ELR (cell line): ENCODE measurements at places on chromosomes 6 and 20.

DNA sequence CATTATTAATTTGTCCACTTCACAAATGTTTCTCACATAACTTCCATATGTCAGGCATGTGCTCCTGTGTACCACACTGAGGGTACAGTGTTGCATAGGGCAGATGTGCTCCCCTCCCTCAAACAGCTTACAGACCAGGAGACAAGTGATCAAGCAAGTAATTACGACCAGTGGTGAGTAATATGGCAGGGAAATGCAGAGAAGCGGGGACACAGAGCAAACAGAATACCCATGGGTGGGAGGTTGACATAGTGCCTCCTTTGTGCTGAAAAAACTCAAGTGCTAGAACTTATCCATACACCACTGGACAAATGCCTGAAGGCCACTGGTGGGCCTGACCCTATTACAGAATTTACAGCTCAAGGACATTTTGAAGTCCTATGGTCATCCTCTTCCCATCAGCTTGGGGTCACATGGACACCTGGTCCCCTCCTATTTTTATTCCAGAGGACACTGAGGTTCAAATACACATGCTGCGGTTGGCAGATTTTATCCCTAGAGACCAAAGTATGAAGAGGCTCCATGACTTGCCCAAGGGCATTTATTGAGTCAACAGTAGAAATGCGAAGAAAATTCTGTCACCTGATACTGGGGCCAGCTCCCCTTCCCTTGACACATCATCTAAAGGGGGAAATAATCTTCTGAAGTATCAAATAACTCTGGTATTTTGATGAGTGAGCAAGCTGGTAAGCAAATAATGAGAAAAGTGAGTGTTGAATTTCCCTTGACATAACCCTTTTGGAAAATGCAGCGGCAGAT, 116.6 kb downstream of the QRSL1 start:
- peak; percentile 90 for DNase-seq

- DNase-seq, result peak; percentile 27
Observed at GRCh38 chr20:47125758-47126591, 230.5 kb downstream of the ZMYND8 start.

GRCh38 chr6:34917626-34918285, 28.7 kb downstream of the ANKS1A start:
- no peak for DNase-seq

GRCh38 chr20:43408848-43409576, 48.7 kb upstream of the SRSF6 start:
- peak; percentile 67 for DNase-seq

DNA sequence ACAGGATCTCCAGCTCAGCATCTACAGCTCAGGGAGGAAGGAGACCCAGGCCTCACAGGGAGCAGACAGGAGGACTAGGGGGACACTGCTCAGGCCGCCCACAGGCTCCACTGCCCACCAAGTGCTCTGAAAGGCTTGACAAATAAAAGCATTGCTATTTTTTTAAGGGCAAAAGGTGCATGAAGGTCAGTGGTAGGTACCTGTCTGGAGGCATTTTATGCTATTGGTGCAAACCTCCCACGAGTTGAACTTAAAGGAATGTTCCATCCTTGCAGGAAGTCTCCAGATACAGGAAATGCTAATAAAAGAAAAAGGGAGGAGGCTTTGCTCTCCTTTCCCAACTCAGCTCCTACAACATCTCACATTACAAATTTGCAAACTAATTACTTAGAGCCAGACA, 228.1 kb downstream of the FOXC1 start:
- no peak for DNase-seq

DNA sequence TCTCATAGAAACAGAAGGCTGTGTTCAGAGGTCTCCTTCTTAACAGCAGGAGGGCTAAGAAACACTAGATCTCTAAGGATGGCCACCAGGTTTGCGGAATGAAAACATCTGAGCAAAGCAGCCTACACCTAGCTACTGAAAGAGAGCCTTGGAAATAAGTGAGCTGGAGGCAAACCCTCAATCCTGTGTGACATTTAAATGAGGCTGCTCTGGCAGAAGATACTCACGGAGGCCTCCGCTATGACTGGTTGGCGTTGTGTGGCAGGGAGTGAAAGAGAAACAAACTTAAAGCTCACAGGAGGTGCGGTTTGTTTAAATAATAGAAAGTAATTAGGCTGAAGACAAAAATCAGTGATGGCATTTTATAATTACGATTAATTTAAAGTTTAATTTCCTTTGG, 162.0 kb upstream of the RNF217 start:
- no peak for DNase-seq

DNA sequence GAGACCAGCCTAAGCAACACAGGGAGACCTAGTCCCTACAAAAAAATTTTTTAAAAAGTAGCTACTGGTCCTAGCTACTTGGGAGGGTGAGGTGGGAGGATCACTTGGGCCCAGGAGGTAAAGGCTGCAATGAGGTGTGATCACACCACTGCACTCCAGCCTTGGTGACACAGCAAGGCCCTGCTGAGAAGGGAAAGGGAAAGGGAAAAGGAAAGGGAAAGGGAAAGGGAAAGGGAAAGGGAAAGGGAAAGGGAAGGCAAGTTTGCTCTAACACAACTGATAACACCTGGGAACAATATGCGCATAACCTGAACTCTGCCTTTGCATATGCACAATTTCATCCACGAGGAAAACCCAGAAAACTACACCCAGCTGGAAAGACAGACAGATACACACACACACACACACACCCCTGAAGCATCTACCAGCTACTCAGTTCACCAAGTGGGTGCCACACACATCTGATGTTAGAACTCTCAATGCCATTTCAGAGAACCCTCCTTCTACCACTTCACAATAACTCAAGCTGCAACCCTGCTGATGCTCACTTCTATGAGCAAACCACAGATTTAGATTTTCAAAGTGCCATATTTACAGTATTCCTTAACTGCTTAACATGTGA, 19.1 kb downstream of the B4GALT5 start:
- peak; percentile 65 for DNase-seq

- DNase-seq, result no peak
Observed at GRCh38 chr20:51281521-51281920, 258.6 kb upstream of the KCNG1 start.

- DNase-seq, result no peak
Observed at GRCh38 chr20:37681384-37682112, 12.3 kb upstream of the CTNNBL1 start.

- DNase-seq, result peak; percentile 42
Observed at GRCh38 chr6:163414946-163415619, 565 bp downstream of the QKI start.

DNA sequence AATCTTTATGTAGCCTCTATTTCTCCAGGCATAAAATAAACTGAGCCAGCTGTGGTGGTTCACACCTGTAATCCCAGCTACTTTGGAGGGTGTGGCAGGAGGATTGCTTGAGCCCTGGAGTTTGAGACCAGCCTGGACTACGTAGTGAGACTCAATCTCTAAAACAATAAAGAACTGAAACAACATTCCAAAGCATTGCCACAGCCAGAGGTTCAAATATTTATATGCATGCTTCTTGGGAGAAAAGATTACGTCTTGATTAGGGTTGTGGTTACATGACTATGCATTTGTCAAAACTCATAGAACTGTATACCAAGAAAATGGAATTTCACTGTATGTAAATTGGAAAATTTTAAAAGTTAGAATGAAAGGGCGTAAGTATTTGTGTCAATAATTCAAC, 27.7 kb upstream of the PAX1 start:
- no peak for DNase-seq

GRCh38 chr6:157432231-157432891, 51.4 kb downstream of the ZDHHC14 start:
- DNase-seq, result no peak

GRCh38 chr6:148704400-148705246, 42.2 kb upstream of the UST start:
- no peak for DNase-seq

DNA sequence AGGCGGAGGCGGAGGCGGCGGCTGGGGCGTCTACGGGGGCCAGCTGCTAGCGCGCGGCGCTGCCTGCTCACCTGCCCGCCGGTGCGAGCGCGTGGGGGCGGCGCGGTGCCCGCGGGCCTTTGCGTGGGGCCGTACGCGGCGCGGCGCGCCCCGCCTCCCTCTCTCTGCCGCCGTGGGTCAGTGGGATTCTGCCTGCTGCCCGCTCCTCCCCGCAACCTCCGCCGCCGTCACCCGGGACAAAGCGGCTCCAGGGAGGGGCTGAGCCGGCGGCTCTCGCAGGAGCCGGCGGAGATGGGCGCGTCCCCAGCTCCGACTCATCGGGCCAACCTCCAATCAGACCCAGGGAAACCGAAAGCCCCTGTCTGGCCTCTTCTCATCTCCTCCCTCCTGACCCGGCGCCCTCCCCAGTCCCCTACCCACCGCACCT, at the start of gene RCAN2:
RCAN2 (minus strand) TSS at position 249 of the 427 bp plus-strand sequence.
- DNase-seq, result peak; percentile 48

DNA sequence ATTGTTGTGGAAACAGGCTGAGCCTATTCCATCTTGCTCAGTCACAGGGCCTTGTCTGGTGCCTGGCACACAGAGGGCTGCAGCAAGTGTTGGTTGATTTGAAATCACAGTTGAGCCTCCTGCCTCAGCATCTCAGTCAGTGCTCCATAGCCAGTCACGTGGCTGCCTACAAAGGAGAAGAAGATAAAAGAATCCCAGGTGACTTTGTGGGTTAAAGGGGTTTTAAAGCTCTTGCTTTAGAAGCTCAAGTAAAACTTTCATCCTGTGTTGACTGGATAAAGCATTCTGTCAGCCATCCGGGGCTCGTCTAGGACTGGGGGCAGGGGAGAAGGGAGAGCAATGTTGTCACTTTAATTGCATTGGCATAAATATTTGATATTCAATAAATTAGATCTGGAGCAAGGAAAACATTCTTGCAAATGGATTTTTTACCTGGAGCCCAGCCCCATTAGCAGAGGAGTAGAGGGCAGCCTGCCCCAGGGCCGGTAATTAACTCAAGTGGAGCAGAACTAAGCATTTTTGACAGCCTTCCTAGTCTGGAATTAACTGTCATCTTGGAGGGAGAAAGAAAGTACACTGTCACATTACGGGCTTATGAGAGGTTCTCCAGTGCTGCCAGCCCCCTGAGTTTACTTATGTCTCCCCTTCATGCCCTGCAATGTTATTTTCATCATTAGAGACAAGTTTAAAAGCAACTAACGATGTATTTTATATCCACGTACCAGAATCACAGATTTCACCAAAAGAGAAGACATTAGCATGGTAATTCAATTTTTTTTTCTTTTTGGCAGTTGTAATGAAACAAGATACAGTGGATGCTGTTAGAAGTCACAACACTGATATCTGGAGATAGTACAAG, 71.7 kb upstream of the GTSF1L start:
- no peak for DNase-seq

- DNase-seq, result peak; percentile 84
Observed at GRCh38 chr6:144447472-144447871, 162.3 kb downstream of the UTRN start.

- DNase-seq, result no peak
Observed at GRCh38 chr6:154289818-154290508, 66.6 kb downstream of the IPCEF1 start.

DNA sequence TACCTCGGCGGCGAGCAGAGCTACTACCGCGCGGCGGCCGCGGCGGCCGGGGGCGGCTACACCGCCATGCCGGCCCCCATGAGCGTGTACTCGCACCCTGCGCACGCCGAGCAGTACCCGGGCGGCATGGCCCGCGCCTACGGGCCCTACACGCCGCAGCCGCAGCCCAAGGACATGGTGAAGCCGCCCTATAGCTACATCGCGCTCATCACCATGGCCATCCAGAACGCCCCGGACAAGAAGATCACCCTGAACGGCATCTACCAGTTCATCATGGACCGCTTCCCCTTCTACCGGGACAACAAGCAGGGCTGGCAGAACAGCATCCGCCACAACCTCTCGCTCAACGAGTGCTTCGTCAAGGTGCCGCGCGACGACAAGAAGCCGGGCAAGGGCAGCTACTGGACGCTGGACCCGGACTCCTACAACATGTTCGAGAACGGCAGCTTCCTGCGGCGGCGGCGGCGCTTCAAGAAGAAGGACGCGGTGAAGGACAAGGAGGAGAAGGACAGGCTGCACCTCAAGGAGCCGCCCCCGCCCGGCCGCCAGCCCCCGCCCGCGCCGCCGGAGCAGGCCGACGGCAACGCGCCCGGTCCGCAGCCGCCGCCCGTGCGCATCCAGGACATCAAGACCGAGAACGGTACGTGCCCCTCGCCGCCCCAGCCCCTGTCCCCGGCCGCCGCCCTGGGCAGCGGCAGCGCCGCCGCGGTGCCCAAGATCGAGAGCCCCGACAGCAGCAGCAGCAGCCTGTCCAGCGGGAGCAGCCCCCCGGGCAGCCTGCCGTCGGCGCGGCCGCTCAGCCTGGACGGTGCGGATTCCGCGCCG, 994 bp downstream of the FOXC1 start:
- peak; percentile 63 for DNase-seq

- DNase-seq, result peak; percentile 13
Observed at GRCh38 chr20:18066421-18067333, 9.0 kb upstream of the OVOL2 start.

DNA sequence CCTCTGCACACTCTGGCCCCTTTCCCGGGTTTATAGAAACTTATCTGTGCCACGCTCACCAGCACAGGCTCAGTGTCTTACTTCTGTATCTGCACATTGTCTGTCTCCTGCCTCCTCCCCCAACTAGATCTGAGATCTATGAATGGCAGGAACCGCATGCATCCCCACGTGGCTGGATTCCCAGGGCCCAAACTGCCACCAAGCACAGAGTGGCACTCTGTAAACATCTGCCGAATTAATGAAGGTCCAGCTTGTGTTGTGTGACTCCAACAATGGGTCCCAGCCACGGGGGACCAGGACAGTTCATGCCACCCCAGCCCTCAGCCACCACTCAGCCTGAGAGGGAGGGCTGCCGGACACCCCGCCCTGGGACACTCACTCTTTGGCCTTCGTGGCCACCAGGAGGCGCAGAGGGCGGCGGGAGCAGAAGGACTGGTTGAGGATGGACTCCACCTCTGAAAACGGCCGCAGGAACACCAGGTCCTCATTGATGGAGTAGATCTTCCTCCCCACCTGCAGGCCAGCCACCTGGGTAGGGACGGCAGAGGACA, 171.1 kb downstream of the PREX1 start:
- peak; percentile 45 for DNase-seq

GRCh38 chr6:44850312-44850711, 462.8 kb downstream of the CDC5L start:
- no peak for DNase-seq
